ENCODE measurements at places on chromosomes 12 and 14.

DNA sequence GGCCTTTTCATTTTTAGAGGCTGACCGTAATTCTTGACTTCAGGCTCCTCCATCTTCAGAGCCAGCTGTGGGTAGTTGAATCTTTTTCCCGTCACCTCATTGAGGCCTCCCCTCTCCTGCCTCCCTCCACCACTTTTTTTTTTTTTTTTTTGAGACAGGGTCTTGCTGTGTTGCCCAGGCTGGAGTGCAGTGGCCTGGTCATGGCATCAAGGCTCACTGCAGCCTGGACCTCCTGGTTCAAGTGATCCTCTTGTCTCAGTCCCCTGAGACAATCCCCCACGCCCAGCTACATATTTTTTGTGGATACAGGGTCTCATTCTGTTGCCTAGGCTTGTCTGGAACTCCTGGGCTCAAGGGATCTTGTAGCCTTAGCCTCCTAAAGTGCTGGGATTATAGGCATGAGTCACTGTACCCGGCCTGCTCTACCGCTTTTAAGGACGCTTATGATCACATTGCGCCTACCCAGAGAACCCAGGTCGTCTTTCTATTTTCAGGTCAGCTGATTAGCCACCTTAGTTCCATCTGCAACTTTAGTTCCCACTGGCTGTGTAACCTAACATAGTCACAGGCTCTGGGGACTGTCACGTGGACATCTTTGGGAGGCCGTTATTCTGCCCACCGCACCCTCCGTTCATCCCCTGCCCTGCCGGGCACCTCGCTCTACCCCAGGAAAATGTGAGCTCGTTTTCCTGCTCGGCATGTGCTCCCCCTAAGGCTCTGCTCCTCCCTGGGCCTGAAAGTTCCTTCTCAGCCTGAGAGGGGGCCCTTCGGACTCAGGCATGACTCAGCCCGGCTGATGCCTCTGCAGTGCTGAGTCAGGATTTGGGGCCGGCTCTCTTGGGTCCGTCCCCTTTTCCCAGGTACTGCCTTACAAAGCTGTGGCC is 13.4 kb downstream of the TNFAIP2 start:
- no peak for DNase-seq

GRCh38 chr12:72037006-72037795 is 98.6 kb downstream of the TPH2 start:
- DNase-seq = no peak

GRCh38 chr14:23306412-23307145 is at the start of gene BCL2L2:
TSS of gene BCL2L2 (plus strand) at chr14:23306833. CDS start at chr14:23307768, 935 bp downstream.
- DNase-seq = peak; percentile 80

DNA sequence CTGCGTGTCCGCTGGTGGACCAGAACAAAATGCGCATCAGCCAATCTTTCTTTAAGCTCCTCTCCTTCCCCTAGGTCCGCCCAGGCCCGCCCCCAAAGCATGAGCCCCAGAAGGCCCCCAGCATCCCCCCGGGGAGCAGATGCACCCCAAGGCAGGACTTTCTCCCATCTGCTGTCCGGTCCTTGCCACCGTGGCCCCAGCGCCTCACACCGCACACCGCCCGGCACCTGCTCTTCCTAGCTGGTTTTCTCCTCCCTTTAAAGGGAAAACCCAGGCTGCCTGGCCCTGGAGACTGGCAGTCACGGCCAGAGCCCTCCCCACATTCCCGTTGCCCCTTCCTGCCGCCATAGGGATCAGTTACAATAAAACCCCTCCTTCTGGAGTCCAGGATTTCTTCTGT is 30.2 kb downstream of the RIMBP2 start:
- no peak for DNase-seq

- DNase-seq = no peak
Observed at GRCh38 chr12:109703684-109704083, 9.9 kb upstream of the FAM222A start.

Data from progenitor cell of endocrine pancreas (in vitro differentiated cells).